ENCODE measurements at places on chromosomes 1 and 21. TPM values are rescaled to one million over a fixed set of nuclear protein-coding genes. Genes with fewer than 3 reads are reported as not detected.

GRCh38 chr1:247360116-247360898, 28.6 kb upstream of the ZNF496 start:
- no peak for DNase-seq
- H3K27ac ChIP-seq, result no peak overlapping the region
- no peak overlapping the region for H3K4me3 ChIP-seq
- H3K36me3 ChIP-seq, result no peaks in the 10 kb centered on the region
- H3K4me1 ChIP-seq, result peaks cover 14% of the 10 kb centered on the region

DNA sequence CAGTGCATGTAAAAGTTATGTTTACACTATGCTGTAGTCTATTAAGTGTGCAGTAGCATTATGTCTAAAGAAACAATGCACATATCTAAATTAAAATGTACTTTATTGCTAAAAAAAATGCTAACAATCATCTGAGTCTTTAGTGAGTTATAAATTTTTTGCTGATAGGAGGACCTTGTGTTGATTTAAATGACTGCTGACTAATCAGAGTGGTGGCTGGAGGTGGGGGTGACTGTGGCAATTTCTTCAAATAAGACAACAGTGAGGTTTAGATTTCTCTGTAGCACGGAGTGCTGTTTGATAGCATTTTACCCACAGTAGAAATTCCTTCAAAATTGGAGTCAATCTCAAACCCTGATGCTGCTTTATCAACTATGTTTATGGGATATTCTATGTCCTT, 37.0 kb downstream of the HS2ST1 start:
- no peak overlapping the region for H3K4me3 ChIP-seq
- H3K36me3 ChIP-seq, result no peaks in the 10 kb centered on the region
- H3K27me3 ChIP-seq, result no peaks in the 10 kb centered on the region
- no peak for DNase-seq
- peaks cover 5% of the 10 kb centered on the region for H3K4me1 ChIP-seq
- no peak overlapping the region for H3K27ac ChIP-seq

Gene OTUD3
- total RNA-seq, result 9.2 TPM

DNA sequence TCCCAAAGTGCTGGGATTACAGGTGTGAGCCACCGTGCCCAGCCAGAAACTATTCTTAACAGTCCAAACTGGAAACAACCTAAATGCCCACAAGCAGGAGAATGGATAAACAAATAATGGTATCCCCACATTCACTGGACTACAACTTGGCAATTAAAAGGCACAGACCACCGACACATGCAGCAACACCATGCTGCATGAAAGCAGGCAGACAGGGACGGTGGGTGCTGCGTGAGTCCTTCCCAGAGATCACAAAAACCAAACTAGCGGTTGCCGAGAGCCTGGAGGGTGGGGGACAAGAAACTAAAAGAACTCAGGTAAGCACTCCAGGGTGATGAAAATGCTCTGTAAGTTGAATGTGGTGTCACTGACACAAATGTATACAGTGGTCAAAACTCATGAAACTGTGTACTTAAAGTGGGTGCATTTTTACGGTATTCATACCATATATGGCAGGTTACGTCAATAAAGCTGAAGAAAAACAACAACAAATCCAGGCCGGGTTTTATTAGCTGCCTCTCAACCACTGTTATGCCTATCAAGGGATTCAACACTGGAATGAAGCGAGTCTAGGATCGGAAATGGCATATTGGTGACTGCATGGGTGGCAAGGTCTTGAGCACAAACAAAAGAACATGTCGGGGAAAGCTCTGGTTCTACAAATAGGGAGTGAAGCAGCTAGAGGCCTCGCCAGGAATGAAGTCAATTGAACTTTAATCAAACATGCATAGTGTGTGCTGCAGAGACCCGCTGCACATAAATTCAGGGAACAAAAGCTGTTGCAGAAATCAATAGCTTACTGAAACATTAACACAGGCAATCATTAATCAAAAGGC, 52.4 kb downstream of the SLC45A1 start:
- H3K36me3 ChIP-seq, result peaks cover 19% of the 10 kb centered on the region
- H3K4me3 ChIP-seq, result no peak overlapping the region
- peak overlapping the region; percentile 18 for H3K27ac ChIP-seq
- no peaks in the 10 kb centered on the region for H3K27me3 ChIP-seq
- H3K4me1 ChIP-seq, result peaks cover 52% of the 10 kb centered on the region
- peak; percentile 0 for DNase-seq

- H3K27ac ChIP-seq, result no peak within 1 kb of the TSS
- no peak for DNase-seq
- peaks cover 21% of the 10 kb centered on the region for H3K4me1 ChIP-seq
- no peaks in the 10 kb centered on the region for H3K27me3 ChIP-seq
Measured at GRCh38 chr1:150981805-150982712, at the start of gene ANXA9. Gene ANXA9, plus strand, starts transcription at chr1:150982292. Its CDS starts 814 bp downstream, at chr1:150983106.
